ENCODE measurements at places on chromosomes 2 and 18.

DNA sequence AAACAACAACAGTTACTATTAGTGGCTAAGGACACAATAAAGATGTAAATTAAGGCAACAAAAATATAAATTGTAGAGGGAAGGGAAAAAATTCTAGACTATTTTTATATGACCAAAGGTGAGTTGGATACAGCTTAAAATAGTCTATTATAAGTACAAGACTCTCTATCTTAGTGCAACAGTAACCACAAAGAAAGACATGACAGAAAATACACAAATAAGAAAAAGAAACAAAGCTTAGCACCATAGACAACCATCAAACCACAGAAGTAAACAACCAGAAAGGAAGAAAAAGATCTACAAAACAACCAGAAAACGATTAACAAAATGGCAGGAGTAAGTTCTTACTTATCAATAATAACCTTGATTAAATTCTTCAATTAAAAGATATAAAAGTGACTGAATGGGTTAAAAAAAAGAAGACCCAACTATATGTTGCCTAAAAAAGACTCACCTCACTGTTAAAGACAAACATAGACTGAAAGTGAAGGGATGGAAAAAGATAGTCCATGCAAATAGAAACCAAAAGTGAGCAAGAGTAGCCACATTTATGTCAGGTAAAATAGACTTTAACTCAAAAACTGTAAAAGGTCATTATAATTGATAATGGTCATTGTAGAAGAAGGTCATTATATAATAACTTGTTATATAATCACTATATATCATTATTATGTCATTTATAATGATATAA, 62.5 kb downstream of the USP40 start:
- no peak for DNase-seq

GRCh38 chr2:121243821-121244460, 41.1 kb downstream of the TFCP2L1 start:
- DNase-seq, result no peak

- no peak for DNase-seq
Measured at GRCh38 chr2:101478181-101479001, 3.5 kb upstream of the RFX8 start.

DNA sequence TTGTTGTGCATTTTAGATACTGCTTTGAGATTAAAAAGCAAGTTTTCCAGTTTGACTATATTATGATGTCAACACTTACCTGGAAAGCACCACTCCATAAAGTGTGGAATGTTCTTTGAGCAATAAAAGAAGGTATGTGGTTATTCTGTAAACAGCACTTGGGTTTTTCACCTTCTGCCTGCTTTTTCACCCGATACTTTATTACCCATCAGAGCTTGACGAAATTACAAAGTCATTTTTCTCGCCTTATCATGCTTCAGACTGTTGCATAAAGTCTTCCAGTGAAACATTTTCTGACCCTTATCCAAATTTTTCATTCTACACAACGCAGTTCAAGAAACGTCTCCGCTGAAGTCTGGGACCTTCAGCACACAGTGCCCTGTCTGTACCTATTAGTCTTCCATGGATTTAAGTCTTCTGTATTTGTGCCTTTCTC, 25.2 kb downstream of the CAB39 start:
- no peak for DNase-seq

DNA sequence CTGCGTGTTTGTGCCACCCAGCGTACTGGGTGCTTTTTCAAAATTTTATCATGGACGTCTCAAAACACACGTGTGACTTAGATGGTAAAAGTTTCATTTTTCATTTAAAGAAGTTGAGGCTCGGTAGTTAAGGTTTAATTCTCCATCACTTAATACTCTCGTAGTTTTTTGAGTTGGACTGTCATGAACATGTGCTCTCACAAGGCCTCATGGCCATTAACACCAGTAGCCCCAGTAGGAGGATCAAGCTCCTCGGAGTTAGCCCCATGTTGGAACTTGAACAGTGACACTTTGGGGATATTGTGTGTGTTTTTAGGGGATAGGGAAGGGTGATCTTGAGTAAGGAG, 15.3 kb downstream of the NMUR1 start:
- DNase-seq, result peak; percentile 22

DNA sequence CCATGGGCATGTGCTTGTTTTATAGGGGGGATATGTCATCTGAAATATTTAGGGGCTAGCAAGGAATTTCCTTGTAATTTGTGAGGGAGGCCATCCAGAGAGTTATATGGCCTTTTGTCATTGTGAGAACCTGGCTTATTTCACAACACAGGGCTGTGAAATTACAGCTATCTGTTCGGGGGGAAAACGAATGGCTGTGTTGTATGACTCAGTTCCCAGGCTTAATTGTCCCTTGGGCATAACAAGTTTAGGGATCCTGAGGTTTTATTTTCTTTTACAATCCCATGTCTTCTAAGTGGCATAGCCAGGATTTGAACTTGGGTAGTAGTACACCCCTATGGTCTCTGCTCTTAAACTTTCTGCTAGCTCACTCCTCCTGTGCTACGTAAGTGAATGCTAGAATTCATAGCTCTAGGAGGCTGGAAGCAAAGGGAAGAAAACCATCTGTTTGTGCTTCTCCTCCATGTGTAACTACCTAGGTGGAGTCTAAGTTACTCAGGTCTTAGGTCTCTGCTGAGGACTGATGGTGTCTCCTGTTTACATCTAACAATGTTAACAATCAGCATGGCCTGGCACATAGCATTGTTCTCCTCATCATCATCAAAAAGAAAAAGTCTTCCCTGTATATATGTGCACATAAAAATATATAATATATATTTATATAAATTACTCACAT, 53.8 kb downstream of the SKA1 start:
- DNase-seq, result no peak

GRCh38 chr2:204645018-204645773, 99.9 kb downstream of the PARD3B start:
- no peak for DNase-seq

GRCh38 chr2:205754924-205755321, 72.6 kb downstream of the NRP2 start:
- no peak for DNase-seq

GRCh38 chr2:224861266-224861665, 145.1 kb upstream of the CCDC195 start:
- DNase-seq, result no peak

GRCh38 chr2:55811048-55811447, 112.5 kb downstream of the EFEMP1 start:
- no peak for DNase-seq

GRCh38 chr2:207762146-207762545, 7.6 kb downstream of the FZD5 start:
- DNase-seq, result no peak

DNA sequence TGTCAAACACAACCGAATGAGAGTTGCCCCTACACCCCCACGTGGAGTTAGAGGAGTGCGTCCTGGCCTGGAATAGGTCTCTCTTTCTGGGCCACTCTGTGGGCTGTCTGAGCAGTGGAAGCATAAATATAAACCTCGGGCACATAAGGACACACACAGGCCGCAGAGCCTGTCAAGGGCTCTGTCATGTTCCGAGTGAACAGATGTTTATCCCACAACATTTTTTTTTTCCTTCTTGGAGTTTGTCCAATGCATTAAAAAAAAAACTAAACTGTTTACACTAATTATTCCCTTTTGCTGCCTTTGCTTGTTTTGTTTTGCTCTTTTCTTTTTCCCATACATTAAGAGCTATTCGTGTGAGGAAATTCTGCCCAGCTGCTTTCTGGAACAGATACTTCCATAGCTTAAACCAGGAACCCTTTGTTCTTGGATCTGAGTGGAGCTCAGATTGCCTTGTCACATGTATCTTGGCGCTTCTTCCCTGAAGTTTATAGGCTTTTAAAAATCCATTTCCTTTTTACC, 228.3 kb upstream of the FOSL2 start:
- DNase-seq, result no peak

DNA sequence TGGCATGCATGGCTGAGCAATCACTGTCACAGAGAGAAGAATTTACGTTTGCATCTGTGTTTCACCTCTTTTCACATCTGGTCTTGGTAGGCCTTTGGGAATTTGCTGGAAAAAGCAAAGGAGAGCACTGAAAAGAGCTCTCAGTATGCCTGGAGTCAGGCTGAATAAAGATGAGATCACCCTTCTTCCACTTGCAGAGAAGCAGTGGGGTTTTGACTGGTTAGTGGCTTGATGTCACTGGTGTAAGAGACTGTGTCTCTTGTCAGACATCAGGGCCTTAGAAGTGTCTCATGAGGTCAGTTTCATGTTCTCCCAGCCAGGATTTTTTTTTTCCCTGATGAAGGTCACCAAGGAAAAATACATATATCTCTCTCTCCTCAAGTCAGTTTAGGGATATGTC, 353.8 kb downstream of the INSIG2 start:
- DNase-seq, result no peak

- DNase-seq, result no peak
Measured at GRCh38 chr2:16394072-16394985, 271.3 kb downstream of the CYRIA start.

GRCh38 chr2:200668478-200668877, 82.7 kb downstream of the AOX1 start:
- DNase-seq, result no peak

- DNase-seq, result no peak
Measured at GRCh38 chr2:12970861-12971260, 254.1 kb downstream of the TRIB2 start.

- no peak for DNase-seq
Measured at GRCh38 chr2:37855283-37856041, 69.6 kb upstream of the RMDN2 start.

DNA sequence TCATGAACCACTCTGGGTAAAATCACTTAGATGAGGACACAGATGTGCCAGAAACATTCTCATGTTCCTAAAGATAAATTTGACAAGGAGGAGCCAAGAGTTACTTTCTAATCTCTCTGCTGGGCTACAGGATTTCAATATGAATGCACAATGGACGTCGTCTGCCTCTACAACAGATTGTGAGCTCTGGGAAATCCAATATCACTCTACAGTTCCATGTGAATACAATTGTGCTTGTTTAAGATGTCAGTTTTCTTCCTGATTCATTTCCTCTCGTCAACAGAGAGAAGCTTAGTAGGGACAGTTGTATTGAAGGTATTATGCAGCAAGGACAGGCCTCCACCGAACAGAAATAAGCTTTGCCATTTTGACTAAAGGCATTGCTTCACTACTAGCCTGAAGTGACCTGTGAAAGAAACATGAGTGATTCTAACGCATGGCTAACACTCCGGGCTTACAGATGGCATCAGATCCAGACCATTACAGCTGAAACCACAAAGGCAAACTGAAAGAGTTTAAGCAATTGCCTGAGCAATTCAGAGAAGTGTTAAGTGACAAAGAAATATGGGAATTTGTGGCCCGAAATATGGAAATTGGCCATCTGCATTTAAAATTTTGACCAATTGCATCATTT, 1591.5 kb downstream of the LRP1B start:
- DNase-seq, result no peak

GRCh38 chr18:74163019-74163660, 14.8 kb downstream of the TIMM21 start:
- no peak for DNase-seq

GRCh38 chr2:239271882-239272281, 128.9 kb downstream of the HDAC4 start:
- DNase-seq, result no peak

DNA sequence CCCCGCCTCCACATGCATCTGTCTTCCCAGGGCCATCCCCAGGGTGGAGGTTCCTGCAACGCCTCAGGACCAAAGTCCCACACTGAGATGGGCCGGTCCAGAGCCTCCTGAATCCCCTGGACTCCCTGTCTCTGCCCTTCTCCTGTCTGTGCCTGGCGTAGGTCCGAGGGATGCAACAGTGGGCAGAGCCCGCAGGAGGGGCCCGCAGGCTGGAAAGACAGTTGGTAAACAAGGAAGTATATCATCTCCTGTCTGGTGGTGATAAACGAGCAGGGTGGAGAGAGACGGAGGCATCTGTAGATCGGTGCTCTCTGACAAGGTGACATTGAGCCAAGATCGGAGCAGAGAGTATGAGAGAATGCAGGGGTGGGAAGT, 72.6 kb upstream of the RAB6C start:
- DNase-seq, result no peak

DNA sequence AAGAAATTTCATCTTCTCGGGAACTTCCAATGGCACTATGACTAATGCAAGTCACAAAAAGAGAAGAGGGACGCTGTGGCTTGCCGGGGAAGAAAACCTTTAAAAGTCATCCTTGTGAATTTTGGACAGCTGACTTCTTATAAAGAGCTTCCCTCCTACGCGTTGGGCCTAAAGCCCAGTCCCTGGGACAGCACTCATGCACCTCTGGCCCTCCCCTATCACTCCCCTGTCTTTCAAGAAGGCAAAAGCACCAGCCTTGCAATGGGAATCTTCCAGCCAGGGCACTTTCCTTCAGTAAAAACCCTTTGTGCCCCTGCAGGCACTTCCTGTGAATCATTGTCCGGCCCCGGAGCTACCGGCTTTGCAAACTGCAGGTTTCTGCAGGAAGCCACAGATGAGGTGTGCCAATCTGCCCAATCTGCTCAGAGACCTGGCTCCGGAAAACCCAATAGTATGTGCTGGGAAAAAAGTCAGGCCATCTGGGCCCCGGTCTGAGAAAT, 7.1 kb downstream of the MREG start:
- peak; percentile 82 for DNase-seq

DNA sequence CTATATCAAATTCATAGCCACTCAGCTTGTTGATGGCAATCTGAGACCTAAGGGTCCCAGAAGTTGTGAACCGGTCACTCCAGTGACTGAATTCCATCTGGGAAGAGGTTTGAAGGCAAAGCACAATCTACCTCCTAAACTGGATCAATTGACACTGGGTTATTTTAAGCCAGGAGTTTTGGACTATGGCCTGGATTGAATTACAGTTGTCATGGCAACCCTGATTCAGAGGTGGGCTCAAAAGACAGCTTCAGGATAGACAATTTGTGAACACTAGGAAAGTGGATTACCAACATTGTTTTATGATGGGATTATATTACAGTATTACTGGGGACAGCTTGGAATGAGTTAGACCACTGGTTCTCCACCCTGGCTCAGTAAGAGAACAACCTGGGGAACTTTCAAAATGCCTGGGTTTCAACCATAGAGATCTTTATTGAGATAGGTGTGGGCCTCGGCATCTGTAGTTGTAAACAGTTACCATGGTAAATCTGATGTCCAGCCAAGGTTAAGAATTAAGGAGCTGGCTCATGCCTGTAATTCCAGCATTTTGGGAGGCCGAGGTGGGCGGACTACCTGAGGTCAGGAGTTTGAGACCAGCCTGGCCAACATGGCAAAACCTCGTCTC, 58.8 kb downstream of the MFSD6 start:
- DNase-seq, result no peak

DNA sequence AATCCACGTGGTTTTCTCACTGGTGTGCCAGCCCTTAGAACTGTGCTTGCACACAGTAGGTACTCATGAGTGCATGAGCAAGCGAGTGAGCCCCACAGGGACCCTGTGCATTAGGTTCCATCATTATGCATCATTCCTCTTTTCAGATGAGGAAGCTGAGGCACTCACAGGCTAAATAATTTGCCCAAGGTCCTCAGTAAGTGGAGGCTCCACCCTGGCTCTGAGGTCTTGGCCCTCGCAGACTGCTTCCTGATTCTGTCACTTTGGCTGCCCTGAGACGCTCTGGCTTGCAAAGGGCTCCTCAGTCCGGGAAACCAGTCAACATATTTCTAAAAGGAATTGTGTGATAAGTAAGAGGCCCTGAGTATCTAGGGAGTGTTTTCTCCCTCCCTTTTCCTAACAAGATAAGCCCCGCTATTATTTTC, 71.7 kb downstream of the IL1R2 start:
- no peak for DNase-seq

- DNase-seq, result no peak
Measured at GRCh38 chr18:8045884-8046281, 478.8 kb downstream of the PTPRM start.

GRCh38 chr2:152657043-152657442, 60.2 kb downstream of the PRPF40A start:
- DNase-seq, result no peak

- no peak for DNase-seq
Measured at GRCh38 chr2:34229998-34230397, 630.9 kb upstream of the FAM98A start.

Data from cerebellum (tissue), 4 donors.